ENCODE measurements at places on chromosomes 1 and 21. TPM values are rescaled to one million over a fixed set of nuclear protein-coding genes. Genes with fewer than 3 reads are reported as not detected.

Gene RHD
- polyA plus RNA-seq, result 1.0 TPM

Gene OR2T2
- not detected for polyA plus RNA-seq

Gene CASQ1
- polyA plus RNA-seq, result 1,211 TPM

Gene C4BPA
- 0.47 TPM for polyA plus RNA-seq

Gene SH2D1B
- 0.71 TPM for polyA plus RNA-seq

Gene RXFP4
- not detected for polyA plus RNA-seq

Gene TRABD2B
- polyA plus RNA-seq, result 3.8 TPM

Gene IL22RA1
- not detected for polyA plus RNA-seq

Gene CA6
- polyA plus RNA-seq, result not detected

Gene PCAT6
- 1.6 TPM for polyA plus RNA-seq

Gene FCAMR
- polyA plus RNA-seq, result not detected

Gene F11R
- polyA plus RNA-seq, result 11.4 TPM

Gene ADAMTS5
- 12.1 TPM for polyA plus RNA-seq

- DNase-seq, result no peak
Measured at GRCh38 chr1:23660671-23661070, 30.9 kb upstream of the RPL11 start.

GRCh38 chr1:150507912-150508864, at the start of gene ECM1:
Gene ECM1, plus strand, starts transcription at chr1:150508109. Its CDS starts 101 bp downstream, at chr1:150508210.
- no peak for DNase-seq

DNA sequence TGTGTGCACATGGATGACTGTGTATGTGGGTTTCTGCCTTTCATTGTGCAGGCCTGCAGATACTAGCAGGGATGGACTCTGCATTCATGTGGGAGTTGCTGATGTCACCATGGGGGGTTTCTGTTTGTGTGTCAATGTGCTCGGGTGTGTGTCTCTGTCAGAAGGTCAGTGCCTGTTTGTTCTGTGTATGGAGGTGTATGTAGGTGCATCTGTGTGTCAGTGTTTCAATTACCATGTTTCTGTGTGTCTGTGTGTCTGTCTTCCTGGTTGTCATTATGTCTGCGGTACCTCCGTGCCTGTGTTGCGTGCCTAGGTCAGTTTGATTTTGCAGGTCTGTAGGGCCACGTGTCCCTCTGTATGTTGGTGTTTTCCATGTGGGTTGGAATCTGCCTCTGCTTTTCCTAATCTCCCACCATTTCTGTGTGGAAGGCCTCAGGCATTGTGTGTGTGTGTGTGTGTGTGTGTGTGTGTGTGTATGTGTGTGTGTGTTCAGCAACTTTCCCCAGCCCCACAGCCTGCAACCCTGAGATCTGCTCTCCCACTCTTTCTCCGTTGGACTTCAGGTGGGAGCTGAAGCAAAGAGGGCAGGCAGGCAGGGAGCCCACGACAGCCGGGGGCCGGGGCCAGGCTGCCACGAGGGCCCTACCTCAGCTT, 36.7 kb upstream of the WASF2 start:
- DNase-seq, result no peak

DNA sequence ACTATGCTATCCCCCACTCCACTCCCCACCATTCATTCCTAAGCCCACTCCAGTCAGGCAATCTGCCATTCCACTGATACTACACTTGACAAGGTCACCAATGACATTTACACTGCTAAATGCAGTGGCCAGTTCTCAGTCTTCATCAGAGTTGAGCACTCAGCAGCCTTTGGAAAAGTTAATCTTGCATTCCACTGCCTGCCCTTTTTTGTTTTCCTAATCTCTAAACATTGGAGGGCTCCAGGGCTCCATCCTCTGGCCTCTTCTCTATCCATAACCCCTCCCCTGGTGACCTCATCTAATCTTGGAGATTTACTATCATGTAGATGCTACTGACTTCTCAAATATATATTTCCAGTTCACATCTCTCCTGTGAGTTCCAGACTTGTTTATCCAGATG, 70.9 kb upstream of the S1PR1 start:
- no peak for DNase-seq

DNA sequence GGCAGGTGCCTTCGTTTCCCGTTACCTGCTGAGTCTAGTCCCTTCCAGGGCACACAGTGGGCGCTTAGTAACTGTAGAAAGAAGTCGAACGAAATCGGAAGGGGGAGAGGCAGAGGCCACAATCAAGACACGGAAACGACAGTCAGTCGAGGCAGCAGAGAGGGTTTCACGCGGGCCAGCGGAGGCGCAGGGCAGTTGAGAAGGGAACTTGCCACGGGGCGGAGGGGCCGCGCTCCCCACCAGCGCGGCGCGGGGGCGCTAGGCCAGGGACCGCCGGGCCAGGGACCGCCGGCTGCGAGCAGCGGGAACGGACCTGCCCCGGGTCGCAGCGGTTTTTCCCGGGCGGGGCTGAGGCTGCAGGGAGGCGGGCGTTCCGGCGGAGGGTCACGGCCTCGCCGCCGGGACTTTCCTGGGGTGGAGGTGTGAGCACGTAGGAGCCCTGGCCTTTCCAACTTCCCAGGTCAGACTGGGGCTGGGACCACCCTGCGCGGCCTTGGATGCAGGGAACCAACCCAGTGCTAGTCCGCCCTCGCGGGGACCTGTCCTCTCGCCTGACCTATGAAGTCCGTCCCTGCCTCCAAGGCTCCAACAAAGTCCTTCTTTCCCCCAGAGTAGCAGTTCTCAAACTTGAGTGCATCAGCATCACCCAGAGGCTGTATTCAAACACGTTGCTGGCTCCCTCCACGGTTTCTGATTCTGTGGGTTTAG, 150.1 kb upstream of the FGGY start:
- DNase-seq, result no peak

DNA sequence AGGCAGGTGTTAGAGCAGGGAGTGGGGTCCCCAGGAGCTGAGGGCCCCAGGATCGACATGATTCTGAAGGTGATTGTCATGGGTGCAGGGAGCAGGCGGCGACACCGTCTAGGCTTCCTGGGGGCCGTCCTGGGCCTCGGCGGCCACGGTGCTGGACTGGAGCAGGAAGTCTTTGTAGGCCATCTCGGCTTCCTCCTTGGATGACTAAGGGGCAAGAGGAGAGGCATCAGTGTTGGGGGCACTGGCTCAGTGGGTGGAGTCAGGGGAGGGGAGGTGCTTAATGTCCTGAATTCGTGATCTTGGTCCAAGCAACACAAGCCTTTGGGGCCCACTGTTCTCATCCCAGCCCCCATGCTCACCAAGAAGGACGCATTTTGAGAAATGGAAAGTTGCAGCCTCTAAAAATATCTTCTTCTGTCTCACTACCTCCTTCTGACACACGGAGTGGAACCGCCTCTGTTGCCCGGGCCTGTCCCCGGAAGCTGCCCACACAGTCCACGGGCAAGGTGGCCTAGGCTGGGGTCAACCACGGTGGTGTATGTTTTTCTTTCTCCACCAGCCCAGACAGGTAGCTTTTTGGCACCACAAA, 8.6 kb upstream of the FCMR start:
- no peak for DNase-seq

GRCh38 chr1:234528074-234528865, 49.3 kb upstream of the TARBP1 start:
- DNase-seq, result no peak

DNA sequence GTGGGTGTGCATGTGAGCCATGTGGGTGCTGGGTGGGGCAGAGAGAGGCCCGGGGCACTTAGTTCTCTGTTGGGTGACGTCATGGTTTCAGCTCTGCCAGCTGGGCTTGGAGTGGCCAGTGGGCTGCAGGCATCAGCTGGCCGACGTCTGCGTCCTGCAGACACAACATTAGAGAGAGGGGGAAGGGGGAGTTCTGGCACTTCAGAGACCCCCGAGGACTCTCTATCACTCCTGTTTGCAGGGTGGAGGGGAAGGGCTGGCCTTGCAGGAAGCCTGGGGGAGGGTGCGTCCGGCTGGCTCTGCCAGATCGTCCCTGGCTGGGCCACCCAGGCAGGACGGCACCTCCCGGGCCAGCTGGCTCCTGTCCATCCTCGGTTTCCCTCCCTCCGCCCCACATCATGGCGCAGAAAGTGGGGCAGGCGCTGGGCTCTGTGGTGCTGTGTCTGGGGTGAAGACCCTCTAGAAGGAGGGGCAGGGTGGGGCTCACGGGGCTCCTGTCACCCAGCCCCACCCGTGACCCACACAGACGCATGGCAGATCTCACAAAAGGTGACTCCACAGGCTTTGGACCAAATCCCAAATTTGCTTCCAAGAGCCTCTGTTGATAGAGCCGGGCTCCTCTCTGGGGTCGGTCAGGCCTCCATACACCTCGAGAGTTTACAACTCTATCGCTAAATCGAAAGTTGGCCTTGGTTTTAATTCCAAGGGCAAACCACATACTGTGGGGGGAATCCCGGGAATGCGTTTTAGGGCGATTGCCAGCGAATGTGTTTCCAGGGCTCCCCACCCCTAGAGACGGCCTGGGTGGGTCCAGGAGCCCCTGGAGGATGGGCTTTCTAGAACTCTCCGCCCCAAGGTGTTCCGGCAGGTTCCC, 73.4 kb upstream of the TTC34 start:
- DNase-seq, result no peak

DNA sequence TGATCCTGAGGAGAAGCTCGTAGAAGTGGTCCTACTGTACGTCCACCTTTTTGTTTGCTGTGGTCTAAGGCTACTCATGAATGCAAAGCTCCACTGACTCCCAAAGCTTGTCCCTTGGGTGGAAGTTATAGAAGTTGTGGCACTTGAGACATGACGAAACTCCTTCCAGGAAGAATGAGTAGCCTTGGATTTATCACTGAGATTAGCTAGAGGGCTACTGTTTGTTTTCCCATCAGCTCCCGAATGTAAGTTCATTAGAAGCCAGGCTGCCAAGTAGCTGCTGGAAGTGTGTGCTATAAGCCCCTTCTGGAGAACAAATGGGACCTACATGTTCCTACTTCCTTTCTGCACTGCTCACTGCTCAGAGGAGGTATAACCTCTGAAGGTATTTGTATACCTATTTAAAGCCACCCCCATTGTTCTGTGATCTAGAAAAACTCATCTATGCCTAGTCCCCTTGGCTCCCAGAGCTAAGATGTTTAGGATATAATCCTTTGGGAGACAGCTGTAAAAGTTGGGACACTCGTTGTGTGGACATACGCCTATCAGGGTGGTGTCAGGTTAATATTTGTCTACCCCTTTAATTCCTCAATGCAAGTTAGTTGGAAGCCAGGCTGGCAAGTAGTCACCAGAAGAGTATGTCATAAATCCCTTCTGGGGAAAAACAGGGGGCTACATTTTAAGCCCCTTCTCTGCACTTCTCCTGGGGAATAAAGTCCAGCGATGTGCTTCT, 72.9 kb downstream of the SCMH1 start:
- DNase-seq, result no peak

- DNase-seq, result no peak
Measured at GRCh38 chr1:86748622-86749373, 44.4 kb downstream of the SH3GLB1 start.

DNA sequence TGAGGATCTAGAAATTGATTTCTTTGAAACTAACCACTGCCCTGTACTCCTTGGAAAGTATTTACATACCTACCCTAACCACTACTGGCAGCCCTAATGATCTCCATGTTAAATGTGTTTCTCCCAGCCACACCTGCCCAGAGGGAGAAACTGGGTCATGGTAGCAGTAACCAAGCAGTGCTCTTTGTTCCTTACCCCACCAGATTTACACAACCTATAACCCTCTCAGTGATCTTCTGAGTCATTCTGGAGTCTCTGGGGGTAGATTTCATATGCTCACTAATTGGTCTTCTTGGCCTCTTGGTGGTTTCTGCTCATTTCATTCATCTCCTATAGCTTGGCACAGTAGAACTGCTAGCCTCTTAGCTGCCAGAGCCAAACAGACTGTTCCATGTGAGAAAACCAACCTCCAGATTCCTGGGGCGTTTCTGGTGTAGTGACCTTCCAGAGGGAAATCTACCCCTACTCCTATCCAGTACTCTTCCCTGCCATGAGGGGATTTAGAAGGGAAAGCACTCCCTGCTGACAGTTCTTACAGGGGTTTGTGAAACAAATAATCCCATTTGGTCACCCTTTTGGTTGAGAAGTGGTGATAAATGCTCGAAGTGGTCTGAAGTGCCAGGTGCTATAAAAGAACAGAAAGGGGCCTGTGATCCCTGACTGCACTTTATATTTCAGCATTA, 36.2 kb upstream of the LRIG2 start:
- DNase-seq, result no peak

DNA sequence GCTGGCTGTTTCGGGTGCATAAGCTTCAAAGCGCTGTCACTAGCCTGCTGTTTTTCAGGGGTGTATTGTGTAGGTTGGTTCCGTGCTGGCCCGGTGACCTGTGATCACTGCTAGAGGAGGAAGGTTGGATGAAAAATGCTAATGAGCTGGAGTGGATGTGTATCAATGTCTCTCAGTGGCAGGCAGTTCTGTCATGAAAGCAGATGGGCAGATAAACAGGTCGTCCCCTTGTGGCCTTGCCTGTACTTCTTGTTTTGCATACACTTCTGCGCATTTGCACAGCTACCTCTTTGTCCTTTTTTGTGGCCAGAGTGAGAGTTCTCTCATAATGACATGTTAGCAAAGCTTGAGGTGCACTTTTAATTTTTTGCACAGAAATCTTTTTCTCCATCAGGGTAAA, 2.9 kb downstream of the SELENON start:
- DNase-seq, result no peak

- no peak for DNase-seq
Measured at GRCh38 chr1:154796303-154796892, 73.7 kb downstream of the KCNN3 start.

DNA sequence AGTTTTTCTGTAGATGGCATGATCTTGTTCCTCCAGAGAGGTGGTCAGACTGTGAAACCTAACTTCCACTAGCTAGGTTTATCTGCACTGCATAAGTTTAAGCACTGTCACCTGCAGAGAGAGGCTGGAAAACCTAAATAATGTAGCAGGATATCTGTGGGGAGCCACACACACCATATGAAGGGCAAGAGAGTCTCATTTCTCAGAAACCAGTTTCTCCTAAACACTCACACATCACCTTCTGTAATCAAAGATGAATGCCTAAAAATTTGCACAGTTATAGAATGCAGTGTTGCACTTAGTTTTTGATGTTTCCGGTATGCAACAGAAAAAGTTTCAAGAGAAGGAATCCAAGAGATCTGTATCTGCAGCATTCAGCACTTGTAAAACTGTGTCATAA, 654.6 kb downstream of the ADGRL2 start:
- no peak for DNase-seq

DNA sequence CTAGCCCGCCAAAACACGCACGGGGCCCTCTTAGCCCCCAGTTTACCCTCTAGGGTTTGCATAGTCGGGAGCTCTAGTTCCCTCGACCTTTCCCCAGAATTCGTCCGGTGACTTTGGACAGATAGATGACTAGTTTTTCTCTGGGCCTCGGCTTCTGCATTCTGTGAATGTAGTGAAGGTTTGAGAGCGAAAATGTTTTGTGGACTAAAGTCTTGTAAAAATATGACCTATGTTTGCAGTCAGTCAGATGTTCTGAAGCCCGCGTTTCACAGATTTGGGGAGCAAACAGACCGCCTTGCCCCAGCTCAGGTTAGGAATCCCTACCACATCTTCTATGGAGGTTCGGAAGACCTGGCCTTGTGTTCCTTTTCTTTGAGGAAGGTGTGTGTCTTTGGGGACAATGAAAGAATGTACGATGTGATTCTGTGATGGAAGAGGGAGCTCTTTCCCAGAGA, 401 bp downstream of the UQCRH start:
- DNase-seq, result no peak

- no peak for DNase-seq
Measured at GRCh38 chr1:61620536-61620935, 104.4 kb downstream of the TM2D1 start.

All from forelimb muscle (tissue), 1 donor.